CD4-positive, alpha-beta T cell treated with Interleukin-12 subunit alpha and Interleukin-12 subunit beta, for 1 hour (primary cell): ENCODE measurements at places on chromosomes 2 and 18.

GRCh38 chr18:21115519-21116411 is 4.2 kb upstream of the ROCK1 start:
- no peak for DNase-seq

DNA sequence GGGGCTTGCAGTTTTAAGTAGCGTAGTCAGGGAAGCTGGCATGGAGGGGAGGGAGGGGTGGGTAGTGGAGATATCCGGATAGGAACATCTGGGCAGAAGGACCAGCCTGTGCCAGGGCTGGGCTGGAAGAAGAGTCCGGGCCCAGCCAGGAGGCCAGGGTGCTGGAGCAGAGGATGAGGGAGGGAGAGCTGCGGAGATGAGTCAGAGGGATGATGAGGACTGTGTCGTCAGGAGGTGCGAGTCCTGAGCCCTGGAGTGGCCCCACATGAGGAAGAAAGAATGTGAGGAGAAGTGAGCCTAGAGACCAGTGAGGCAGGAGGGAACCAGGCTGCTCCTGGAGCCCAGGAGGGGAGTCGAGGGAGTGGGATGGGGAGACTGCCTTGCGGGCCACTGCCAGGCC is 82.4 kb downstream of the CTIF start:
- no peak for DNase-seq

DNA sequence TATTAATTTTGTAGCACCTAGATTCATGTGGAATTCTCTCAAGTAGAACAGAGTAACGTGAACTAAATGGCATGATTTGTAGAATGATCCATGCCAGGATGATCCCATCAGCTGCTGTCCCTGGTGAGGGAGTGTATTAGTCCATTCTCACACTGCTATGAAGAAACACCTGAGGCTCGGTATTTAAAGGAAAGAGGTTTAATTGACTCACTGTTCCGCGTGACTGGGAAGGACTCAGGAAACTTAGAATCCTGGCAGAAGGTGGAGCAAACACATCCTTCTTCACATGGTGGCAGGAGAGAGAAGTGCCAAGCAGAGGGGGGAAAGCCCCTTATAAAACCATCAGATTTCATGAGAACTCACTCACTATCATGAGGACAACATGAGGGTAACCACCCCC is 312.6 kb downstream of the PTPRM start:
- DNase-seq, result no peak

DNA sequence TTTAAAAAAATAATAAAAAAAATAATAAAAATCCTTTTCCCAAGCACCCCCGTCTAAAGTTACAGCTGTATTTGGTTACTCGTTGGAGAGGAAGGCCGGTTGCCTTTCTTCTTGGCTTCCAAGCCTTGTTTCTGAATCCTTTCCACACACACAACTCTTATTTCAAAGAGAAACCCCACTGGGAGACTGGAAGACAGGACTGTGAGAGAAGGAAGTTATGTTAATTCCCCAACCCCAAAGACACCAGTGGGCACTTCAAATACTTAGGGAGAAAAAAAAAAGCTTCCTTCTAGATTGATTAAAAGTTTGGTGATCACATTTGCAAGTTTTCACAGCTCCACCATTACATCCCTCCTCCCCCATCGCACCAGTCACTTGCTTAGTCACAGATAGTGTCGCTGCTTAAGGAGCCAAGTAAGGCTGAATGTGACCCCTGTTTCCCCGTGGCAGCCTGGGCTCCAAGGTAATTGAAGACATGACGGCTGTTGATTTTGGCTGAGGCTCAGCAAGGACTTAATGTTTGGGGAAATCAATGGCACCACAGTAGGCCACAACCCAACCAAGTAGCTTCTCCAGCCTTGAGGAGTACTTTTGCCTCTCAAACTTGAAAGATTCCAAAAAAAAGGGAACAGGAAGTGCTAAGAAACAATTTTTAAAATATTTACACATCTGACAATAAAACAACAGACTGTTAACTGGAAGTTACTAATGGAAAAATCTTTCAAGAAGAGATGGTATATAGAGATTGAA is 40.8 kb upstream of the FRZB start:
- no peak for DNase-seq

GRCh38 chr18:8609659-8610458 is 622 bp downstream of the RAB12 start:
- DNase-seq, result peak; percentile 13

DNA sequence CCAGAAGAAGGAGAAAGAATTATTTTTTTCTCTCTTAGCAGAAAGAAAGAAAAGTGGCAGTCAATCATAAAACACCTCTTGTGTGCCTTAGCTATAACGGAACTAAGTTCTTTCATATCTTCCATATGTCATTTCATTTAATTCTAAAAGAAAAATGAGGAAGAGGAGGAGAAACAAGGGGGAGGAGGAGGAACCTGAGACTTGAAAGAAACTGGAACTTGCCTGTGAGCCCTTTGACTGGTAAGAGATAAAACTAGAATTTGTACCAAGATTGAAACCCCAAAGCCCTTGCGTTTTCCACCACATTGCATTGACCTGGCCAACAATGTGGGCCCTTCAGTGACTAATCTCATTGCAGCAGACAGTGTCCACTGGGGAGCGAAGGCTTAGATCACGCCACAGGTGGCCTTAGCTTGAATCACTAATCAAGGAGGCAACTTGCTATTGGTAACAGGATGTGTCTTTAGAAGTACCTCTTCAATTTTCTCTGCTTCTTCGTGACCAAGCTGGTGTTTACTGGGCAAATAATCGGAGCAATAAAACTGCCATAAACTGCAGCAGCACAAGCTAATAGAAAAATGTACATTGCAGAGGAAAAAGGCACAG is 307.9 kb downstream of the CLIP4 start:
- no peak for DNase-seq

DNA sequence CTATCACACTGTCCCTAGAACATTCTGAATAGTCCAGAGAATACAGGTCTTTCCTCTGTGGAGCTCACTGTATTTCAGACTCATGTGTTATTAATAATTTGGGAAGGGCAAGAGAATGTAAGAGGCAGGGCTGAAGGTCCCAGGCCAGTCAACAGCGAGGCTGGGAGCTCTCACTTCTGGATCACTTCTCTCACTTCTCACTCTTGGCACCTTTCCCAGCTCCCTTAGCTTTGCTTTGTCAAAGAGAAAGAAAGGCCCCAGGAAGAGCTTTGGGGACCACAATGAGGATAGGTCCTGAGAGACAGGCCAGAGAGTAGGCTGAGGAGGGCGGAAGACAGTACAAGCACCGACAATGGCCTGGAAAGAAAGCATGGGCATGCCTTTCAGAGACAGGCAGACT is 11.2 kb downstream of the EFR3B start:
- DNase-seq, result no peak

- DNase-seq, result no peak
Measured at GRCh38 chr18:35624146-35624545, 42.6 kb downstream of the GALNT1 start.

DNA sequence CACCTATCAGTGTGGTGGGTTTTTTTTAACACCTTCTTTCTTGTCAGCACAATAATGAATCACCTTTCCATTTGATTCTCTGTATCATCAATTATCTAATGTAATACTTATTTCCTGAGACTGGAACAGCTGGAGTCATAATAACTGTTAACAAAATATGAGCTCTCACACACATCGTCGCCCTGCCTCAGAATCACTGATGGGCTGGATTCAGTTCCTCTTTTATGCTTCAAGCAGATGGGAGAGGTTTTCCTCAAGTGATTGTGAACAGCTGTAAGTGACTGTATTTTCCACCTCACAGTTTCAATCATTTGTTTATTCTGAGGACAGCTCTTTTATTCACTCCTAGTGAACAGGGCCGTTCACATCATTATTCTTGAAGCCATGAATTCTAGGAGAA is 330.2 kb downstream of the DSC3 start:
- DNase-seq, result no peak

DNA sequence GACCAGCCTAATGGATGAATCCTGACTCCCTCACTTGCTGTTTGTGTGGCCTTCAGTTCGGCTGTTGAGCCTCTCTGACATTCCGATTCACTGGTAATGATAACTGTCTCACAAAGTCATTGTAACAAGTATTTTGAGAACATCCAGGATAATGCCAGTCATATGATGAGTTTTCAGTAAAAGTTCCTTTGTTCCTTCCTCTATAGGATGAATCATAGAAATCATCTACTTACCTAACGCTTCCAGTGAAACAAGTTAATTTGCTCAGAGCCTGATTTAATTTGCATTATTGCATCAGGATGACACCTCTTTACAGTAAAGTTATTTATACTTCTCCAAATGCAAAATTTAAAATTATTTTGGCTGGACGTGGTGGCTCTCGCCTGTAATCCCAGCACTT is 32.0 kb downstream of the RAB31 start:
- no peak for DNase-seq

GRCh38 chr2:12597610-12598009 is 119.1 kb upstream of the TRIB2 start:
- no peak for DNase-seq

DNA sequence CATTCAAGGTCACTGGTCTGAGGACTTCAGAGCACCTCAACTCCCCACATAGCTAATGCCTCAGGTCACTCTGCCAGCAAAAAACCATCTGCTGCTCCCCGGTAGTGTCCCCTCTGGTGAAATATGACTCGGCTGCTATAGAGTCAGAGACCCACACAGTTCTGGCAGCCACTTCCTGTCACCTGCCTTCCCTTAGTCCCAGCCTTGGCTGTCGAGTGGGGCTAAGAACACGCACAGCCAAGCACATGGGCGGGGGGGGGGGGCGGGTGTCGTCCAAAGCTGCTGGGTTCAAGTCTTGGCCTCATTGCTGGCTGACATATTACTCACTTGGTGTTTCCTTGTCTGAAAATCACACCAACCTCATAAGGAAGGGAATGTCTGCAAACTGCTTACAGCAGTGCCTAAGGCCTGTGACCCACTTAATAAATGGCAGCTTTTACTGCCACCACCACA is 37.5 kb downstream of the POLR1A start:
- peak; percentile 51 for DNase-seq
